ENCODE measurements at places on chromosomes 3 and 15.

- DNase-seq: no peak
Measured at GRCh38 chr15:58491499-58492202, 59.9 kb downstream of the LIPC start.

DNA sequence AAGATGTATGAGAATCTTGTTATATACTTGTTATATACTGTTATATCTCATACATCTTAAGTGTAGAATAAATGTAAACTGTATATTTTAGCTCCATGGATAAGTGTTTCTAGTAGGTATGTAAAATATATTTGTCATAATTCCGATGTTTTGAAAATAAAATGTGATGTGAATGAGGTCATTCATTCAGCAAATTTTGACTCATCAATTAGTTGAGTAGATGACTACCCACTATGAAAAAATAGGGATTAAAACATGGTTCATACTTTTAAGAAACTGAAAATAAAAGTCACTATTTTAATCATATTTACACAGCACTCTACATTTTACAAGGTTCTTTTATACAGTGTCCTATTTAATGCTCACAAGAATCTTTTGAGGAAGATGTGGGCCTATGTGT, 28.4 kb upstream of the CNTN3 start:
- no peak for DNase-seq

DNA sequence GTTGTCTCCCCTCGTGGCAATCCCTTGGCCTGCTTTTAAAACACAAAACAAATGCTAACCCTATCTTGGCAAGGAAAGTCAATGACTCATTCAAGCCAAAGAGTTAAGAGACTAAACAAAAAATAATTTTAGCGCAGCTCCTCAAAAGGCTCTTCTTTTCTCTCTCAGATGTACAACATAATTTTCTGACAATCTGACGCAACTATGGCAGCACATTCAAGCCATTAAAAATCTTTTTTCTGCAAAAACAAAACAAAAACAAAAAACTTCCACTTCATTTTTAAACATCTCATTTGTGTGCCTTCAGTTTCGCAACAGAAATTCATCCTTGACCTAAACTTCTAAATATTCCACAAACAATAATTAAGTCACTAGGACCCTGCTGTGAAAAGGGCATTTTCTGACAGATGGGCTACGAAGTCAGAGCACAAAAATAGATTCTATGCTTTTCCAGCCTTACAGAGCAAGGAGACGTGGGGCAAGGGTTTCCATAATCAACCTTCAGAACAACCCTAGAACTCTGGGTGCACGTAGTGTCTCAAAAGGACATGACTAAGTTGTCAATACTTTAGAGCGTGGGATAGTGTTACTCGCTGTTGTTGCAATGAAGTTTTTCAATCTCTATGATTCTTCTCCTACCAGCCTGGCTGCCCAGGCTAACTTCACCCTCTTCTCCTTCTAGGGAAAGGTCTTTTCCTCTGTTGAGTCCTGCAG, 84.3 kb downstream of the MB21D2 start:
- DNase-seq: no peak

- DNase-seq: no peak
Measured at GRCh38 chr3:155871746-155872158, 1.3 kb downstream of the GMPS start.

DNA sequence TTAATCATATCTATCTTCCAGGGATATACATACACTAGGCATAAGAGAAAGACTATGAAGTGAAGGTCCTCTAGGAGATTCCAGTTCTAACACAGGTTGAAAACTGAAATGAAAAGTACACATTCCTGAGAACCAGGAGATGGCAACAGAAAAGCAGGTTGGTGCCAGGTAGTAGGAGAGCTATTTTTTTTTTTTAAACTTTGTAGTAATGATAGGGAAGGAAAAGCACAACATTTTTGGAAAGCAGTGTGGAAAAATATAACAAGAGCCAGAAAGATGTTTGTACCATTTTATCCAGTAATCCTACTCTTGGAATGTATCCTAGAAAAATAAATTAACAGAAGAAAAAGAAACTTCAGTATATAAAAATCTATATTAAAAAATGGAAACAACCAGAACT, 189.9 kb downstream of the DTWD1 start:
- DNase-seq: no peak

GRCh38 chr3:173945806-173946205, 548.3 kb downstream of the NLGN1 start:
- DNase-seq: no peak

Measured in T-helper 17 cell (primary cell).